ENCODE measurements at places on chromosomes 16 and 17.

DNA sequence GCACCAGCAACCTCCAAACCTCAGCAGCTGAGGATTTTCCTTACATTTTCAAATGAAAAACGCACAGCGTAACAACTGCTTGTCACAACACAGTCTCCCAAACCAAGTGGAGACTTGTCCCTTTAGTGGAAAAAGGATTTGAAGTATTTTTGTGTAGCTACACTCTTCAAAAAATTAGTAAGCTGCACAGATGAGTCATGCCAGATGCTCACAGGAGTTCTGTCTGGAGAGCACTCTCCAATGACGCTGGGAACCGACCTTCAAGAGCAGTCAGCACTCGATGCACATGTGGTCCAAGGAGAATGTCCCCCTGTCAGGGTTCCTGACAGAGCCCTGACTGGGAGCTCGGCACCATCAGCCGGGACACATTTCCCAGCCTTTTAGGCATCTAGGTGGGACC, 39.8 kb downstream of the MAP1LC3B start:
- DNase-seq: no peak

GRCh38 chr16:88086571-88087516, 135.6 kb downstream of the BANP start:
- no peak for DNase-seq

DNA sequence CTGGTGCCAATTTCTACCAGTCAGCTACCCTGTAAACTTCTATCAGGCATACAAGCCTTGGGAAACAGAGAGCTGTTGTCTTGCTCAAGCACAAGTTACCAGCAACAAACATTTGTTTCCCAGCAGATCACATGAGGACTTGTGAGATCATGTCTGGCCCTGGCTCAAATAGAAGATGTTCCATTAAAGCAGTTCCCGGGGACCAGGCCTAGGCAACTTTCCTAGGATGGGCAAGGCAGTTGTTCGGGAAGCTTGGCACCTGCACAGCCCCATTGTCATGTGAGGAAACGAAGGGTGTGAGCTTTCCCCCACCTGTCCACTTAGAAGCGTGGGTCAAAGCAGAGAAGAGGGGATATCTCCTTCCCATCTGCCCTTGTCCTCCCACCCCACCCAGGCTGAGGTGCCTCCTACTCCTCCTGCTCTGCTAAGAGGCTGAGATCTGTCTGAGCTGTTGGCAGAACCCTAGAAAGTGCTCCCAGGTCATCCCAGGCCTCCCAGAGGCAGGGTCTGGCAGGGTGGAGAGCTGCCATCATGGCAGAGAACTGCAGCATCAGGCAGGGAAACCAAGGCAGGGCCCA, 11.2 kb upstream of the SLC47A2 start:
- DNase-seq: no peak

DNA sequence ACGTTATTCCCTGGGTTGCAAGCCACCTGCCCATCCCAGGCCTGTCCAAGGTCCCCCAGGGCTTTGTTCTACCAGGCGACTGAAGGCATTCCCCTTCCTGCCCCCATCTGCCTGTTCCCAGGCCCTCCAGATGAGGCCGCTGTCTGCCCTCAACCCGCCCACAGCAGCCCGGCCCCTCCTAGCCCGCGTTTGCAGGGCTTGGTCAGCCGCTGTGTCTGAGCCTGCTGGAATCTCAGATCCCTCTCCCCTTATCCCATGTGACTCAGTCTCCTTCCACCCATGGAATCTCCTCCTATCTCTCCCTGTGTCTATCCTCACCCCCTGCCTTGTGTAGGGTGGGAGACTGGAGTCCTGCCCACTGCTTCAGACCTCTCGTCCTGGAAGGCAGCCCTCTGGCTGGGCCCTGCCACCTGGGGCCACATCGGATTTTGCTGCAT, 186.0 kb upstream of the TNRC6C start:
- peak; percentile 30 for DNase-seq

DNA sequence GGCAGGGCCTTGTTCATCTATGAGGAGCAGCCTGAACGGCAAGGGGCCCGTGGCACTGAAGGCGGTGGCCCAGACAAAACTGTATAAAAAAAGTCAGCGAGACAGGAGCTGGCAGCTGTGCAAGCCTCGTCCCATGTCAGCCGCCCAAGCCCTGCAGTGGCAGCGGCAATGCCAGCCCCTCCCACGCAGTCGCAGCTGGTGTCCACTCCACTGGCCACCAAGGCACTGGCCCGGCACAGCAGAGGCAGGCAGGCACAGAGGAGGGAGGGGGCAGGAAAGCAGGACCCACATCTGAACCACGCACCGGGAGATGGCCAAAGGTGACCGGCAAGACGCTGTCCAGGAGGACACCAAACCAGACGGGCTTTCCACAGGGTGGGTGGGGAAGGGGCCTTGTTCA, 15.9 kb upstream of the C16orf95 start:
- no peak for DNase-seq

DNA sequence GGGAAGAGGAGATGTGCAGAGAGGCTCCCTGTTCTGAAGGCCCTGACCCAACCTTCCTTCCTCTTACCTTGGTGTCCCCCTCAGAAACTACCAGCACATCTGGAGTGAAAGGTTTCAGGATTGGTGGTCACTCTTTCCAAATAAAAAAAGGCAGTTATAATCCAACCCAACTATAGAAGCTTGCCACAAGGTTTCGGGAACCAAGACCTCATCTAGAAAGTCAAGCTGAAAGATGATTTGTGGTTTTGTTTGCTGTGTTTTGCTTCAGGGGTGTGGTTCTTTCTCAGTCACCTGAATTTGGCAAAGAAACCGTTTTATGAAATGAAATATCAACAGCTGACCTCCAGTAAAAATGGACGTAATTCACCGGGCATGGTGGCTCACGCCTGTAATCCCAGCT, 19.3 kb downstream of the SHMT1 start:
- no peak for DNase-seq

- DNase-seq: no peak
Observed at GRCh38 chr17:9855036-9855435, 29.3 kb downstream of the GLP2R start.

- no peak for DNase-seq
Observed at GRCh38 chr17:71872843-71873485, 247.9 kb upstream of the SOX9 start.

DNA sequence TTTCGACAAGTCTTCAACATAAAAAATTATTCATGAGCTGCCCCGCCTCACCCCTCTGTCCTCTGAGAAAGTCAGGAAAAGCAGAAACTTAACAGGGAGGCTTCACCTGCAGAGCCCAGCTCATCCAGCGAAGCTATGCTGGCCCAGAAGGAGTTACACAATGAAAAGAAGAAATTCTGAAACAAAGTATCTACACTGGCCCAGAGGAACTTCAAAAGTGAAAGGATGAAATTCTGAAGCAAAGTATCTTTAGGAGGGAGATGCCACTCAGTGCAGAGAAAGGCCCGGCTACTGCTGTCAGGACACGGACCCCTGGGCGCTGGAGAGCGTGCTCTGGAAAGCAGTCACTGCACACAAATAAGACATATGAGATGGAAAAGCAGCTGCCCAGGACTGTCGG, 1.6 kb downstream of the GALNS start:
- no peak for DNase-seq

DNA sequence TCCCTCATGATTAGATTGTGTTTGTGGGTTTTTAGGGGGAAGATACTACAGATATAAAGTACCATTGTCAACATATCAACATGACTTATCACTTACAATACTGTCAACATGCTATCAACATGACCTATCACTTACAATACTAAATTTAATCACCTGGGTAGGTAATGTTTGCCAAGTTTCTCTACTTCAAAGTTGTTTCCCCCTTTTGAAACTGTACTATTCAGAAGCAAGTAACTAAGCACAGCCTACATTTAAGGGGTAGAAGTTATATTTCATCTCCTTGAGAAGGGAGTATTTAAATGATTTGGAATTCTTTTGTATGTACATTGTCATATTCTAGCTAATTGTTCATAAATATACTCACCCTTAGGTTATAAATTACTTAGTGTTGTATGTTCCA, 68.7 kb downstream of the TRIM37 start:
- DNase-seq: no peak

- no peak for DNase-seq
Observed at GRCh38 chr16:5042574-5043171, 8.9 kb upstream of the NAGPA start.

DNA sequence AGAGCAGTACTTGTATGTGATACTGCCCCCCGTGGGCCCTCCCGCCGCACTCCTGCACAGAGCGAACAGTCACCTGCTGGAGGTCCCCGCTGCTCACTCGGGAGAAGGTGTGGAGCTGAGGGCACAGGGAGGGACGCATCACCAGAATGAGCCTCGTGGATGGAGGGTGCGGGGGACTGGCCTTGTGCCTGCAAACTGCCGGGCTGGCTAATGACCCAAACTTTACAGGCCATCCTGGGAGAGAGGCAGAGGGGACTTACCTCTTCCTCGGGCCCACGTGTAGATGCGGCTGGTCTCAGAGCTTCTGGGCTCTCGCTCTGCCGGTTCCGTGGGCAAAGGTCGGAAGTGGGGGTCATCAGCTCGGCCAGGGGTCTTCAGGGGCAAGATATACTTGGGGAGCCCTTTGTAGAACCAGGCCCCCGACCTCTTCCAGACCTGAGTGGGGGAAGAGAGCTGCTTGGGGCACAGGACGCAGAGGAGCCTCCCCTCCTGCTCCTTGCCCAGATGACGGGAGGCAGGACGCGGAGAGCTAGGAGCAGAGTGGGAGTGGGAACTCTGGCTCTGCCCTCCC, 65.5 kb upstream of the DOC2B start:
- no peak for DNase-seq

- no peak for DNase-seq
Observed at GRCh38 chr16:72099377-72099818, 5.8 kb downstream of the DHX38 start.

DNA sequence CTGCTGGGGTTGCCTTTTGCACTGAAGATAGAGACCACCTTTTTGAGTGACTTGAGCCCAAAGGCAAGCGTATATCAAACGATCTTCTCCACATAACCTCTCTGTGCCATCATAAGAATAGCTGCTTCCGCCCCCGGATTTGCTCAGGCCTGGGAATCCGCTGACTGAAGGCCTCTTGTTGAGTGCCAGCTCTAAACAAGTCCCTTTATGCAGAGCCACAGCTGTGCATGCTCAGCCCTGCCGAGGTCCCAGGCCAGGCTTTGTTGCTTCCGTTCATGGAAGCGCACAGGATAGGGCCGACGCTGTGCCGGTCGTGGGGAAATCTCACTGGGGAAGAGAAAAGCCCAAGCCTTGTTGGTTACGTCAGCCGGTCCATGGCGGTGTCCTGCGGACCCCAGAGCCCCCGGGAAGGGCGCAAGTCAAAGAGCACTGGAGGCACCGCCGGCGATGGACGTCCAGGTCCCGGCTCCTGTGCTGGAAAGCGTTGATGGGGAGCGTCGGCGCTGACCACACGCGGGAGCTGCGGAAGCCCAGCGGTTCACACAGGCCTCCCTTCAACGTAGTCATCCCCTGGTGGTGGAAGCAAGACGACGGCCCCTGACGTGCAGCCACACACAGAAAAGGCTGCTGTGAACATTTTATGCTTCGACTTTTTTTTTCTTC, 23.5 kb upstream of the RPL13 start:
- DNase-seq: no peak

DNA sequence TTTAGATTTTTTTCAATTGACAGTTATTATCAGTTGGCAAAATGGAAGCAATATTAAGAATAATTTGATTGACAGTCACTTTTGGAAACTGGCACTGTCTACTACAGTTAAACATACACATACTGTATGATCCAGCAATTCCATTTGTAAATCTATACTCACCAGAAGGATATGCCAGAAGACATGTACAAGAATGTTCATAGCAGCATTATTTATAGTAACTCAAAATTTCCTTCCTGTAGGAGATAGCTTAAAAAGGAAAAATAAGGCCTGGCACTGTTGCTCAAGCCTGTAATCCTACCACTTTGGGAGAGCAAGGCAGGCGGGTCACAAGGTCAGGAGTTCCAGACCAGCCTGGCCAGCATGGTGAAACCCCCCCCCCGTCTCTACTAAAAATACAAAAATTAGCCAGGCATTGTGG, 89.3 kb downstream of the VMP1 start:
- no peak for DNase-seq

DNA sequence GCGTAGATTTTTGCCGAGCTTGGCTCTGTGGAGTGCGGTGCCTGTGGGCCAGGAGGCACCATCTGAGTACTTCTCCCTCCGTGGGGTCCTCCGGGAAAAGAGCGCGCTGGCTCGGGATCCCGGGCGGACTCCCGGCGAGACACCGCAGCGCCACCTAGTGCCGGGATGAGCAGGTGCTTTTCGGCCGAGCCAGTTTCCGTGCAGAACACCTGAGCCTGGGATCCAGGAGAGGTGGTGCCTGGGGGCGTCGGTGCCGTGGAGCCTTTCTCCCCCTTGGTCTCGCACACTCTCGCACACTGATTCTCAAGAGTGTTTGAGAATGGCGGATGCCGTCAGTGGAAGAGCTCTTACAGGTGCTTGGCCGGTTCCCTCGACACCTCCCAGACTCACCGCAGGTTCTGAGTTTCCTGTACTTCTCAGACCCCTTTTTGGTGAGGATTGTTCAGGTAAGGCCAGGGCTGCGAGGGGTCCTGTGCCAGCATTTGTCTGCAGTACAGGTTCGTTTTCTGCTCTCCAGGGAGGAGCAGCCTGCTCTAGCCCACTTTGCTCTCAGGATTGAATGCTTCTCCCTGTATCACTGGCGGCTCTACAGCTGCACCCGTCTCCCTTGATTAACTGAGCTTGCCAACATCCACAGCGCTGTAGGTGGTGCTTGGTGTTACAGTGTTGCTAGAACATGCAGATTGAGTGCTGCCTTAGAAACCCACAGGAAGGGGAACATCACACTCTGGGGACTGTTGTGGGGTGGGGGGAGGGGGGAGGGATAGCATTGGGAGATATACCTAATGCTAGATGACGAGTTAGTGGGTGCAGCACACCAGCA, 23.3 kb downstream of the TBCD start:
- peak; percentile 28 for DNase-seq

DNA sequence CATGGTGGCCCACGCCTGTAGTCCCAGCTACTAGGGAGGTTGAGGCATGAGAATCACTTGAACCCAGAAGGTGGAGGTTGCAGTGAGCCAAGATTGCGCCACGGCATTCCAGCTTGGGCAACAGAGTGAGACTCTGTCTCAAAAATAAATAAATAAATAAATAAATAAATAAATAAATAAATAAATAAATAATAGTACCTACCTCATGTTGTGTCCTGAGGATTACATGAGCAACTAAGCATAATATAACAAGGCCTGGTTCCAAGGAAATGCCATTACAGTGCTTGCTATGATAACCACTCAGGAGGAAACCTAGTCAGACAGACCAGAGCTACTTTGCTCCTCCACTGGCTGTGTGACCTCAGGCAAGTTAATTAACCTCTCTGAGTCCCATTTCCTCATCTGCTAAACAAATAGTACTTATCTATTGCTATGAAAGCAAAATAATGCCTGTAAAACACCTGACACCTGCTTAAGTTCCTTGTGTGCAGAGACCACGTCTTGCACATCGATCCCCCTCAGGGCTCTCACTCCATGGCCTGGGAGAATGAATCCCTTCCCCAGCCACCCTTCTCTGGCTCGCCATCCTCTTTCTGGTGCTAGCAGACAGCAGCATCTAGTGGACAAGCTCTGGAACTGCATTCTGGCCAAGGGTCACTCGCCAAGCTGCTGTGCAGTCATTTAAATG, 7.5 kb downstream of the EPOP start:
- peak; percentile 34 for DNase-seq

GRCh38 chr16:89581045-89581695, 5.6 kb downstream of the CPNE7 start:
- no peak for DNase-seq

GRCh38 chr16:57752581-57753447, 17.2 kb downstream of the KATNB1 start:
- no peak for DNase-seq
